Testis (tissue), 5 donors: ENCODE measurements at places on chromosomes 4 and X. TPM values are rescaled to one million over a fixed set of nuclear protein-coding genes. Genes with fewer than 3 reads are reported as not detected.

TMEM31 gene
- polyA plus RNA-seq, result 51.9 TPM

COL4A6 gene
- 4.9 TPM for polyA plus RNA-seq

CXorf58 gene
- polyA plus RNA-seq, result 5.7 TPM

CPXCR1 gene
- polyA plus RNA-seq, result 4.6 TPM

PLXNB3 gene
- polyA plus RNA-seq, result 28.0 TPM

CDKL2 gene
- 41.0 TPM for polyA plus RNA-seq

MAB21L2 gene
- polyA plus RNA-seq, result not detected

ZMAT1 gene
- 5.4 TPM for polyA plus RNA-seq

SHROOM4 gene
- 1.9 TPM for polyA plus RNA-seq

PDGFRA gene
- polyA plus RNA-seq, result 26.2 TPM

NLGN3 gene
- polyA plus RNA-seq, result 8.2 TPM

YTHDC1 gene
- 56.5 TPM for polyA plus RNA-seq

GAGE1 gene
- 31.4 TPM for polyA plus RNA-seq

CHRNA9 gene
- 0.13 TPM for polyA plus RNA-seq

NAAA gene
- polyA plus RNA-seq, result 6.3 TPM

SASH3 gene
- 4.8 TPM for polyA plus RNA-seq

TEX11 gene
- polyA plus RNA-seq, result 12.6 TPM

DKC1 gene
- 58.8 TPM for polyA plus RNA-seq
